Pulmonary artery endothelial cell (primary cell): ENCODE measurements at places on chromosomes 1 and 21. TPM values are rescaled to one million over a fixed set of nuclear protein-coding genes. Genes with fewer than 3 reads are reported as not detected.

Gene NCF2
- total RNA-seq: 0.07 TPM in 1 of 2 replicates, not detected in the other

Gene SPRR1A
- not detected in 2 replicates for total RNA-seq

Gene FALEC
- 0.20 TPM in 1 of 2 replicates, not detected in the other for total RNA-seq

Gene VTCN1
- total RNA-seq: not detected in 2 replicates

Gene FNDC5
- total RNA-seq: 0.25 and 0.40 TPM in 2 replicates

- no peak for DNase-seq
Observed at GRCh38 chr1:192550922-192551534, 24.5 kb upstream of the RGS1 start.

GRCh38 chr1:58986996-58987767 lies 203.3 kb upstream of the JUN start:
- no peak for DNase-seq

DNA sequence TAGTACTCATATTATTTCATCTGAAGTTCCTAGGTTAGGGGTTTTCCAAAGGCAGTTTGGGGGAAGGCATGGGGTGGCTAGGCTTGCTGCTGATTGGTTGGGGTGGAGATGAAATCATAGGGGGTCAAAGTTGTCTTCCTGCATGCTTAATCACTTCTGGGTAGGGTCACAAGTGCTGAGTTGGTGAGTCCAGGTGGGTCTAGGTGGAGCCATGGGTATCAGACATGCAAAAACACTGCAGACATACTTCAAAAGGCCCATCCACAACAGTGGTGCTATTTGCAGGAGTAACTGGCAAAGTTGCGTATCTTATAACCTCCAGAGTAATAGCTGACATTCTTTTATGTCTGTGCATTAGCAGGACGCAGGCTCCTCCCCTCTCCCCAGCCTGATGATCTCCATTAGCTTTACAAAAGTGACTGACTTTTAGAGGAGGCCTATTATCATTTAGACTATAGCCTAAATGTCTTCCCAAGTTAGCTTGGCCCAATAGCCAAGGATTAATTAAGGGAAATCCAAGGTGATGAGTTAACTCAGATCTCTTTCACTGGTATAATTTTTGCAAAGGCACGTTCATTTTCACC lies 374.4 kb upstream of the PRMT6 start:
- DNase-seq: no peak

- no peak for DNase-seq
Observed at GRCh38 chr1:211640301-211640630, 35.2 kb downstream of the NEK2 start.

DNA sequence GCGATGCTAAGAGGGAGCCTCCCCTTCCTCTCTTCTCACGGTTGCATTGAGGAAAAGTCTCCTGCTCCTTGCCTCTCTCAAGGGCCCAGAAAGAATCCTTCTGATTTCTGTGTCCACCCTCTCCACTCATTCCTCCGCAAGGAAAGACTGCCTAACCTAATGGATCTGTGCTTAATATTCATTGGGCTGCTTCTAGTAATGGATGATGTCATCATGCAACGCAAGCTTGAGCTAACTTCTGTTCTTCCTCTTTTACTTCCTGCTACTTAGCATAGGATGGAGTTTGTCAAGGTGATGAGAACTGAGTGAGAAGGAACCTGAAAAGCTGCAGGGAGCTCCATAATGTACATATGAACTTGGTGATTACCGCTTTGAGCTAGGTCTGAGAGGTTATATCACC lies 35.2 kb upstream of the HMGB4 start:
- no peak for DNase-seq
